ENCODE measurements at places on chromosomes 6 and 20.

DNA sequence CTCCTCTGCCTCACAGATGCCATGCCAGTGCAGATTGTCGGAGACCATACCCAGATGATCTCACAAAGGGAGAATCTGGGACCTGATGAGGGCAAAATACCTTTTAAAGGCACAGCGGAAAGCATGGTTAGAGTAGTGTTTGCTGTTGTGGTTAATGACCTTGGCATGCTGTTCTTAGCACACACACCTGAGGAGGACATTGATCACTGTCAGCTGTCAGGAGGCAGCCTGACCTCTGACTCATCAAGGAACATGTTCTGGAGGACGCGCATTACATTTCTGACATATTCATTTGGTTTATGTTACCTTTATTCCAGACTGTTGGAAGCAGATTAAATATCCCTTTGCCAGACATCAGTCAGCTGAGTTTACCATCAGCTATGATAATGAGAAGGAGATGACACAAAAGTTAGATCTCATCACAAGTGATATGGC is 57.1 kb downstream of the GOPC start:
- DNase-seq, result no peak

GRCh38 chr20:22560817-22561216 is 23.6 kb downstream of the FOXA2 start:
- DNase-seq, result no peak

GRCh38 chr6:149012040-149012545 is 265.3 kb downstream of the UST start:
- DNase-seq, result no peak

DNA sequence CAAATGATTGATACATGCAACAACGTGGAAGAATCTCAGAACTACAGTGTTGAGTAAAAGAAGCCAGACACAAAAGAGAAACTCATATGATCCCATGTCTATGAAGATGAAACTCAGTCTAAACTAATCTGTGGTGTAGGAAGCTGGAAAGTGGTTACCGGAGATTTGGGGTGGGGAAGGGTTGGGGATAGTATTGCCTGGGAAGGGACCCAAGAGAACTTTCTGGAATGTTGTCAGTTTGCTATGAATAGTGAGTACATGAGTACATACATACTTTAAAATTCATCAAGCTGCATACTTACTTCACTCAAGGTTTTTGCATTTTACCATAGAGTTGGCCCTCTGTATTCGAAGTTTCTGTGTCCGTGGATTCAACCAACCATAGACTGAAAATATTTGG is 106.0 kb downstream of the SAMD5 start:
- no peak for DNase-seq

DNA sequence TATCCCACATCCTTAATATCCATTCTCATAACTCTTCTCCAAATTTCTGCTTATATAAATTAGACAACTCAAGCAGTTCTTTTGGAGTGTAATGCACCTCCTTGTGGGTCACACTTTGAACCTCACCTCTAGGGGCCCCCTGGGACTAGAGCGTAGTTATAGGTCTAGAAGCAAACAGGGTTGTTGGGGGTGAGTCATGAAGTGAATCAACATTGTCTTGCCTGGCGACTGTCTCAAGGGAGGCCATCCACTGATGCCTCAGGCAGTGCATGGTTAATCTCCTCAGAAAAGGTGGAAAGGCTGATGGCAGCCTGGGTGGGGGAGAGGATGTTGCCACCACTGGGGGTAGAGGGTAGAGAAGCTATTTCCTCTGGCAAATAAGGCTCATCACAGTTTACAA is 129.1 kb downstream of the TNFRSF21 start:
- DNase-seq, result peak; percentile 81

DNA sequence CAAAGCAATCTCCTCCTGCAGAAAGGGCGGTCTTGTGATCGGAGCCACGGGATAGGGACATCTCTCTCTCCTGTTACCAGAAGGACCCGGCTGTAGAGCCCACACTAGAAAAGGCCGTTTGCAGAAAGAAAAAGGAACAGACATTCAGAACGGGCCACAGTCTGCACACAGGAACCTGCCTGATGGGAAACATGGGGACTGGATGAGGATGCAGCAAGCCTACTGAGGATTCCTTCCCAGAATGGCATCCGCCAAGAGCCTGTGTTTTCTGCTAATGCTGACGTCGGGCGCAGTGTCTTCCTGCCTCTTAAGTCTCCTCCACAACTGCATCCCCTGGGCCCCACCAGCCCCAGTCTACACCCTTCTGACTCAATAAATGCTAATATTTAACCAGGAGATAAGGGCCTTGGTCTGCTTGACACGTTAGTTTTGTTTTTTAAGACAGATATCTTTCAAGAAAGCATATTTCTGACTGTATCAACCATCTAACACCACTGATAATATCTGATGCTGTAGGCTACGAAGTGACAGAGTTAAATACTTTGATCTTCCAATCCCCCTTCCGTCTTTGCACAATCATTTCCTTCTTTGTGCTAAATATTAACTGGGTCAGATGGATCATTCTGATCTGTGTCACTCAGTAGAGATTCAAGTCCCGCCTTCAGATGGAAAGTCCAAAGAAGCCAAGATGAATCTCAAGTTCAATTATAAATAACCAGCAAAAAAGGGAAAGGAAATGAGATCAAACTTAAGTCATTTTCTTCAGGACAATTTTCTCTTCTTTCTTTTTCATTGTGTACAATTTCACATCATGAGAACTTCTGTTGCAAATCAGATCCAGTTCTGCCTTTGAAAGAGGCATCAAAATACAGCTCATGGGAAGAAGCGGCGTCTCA is 20.7 kb downstream of the FAM50B start:
- no peak for DNase-seq

DNA sequence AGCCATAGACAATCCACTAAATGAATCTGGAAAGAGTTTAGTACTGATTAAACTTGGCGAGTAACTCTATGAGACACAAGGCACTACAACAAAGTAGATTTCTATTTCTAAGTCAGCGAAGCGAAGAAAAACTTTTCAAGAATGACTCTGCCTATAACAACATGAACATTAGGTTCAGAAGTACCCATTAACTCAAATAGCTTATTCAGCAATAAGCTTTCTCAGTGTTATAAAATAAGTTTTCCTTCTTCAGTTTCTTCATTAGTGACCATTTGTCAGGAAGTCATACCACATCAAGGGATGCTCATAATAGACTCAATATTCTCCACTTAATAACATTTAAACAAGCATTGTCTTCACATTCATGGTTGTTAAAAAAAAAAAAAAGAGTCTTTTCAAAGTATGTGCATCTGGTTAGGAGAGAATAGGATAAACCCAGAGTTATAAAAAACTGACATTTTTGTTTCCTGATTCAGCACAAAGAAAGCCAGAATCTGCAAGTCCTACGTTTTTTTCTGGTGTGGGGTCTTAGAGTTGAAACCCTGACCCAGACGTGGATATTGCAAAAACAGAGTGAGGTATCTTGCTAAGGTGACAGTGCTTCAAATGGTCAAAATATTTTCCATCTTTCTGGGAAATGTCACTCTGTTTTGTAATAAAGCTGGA is 148.2 kb upstream of the PREP start:
- DNase-seq, result no peak

Measured in NCI-H1930 (cell line).